ENCODE measurements at places on chromosomes 7 and 10.

GRCh38 chr7:84446991-84447480 is 252.4 kb upstream of the SEMA3A start:
- no peak for DNase-seq

DNA sequence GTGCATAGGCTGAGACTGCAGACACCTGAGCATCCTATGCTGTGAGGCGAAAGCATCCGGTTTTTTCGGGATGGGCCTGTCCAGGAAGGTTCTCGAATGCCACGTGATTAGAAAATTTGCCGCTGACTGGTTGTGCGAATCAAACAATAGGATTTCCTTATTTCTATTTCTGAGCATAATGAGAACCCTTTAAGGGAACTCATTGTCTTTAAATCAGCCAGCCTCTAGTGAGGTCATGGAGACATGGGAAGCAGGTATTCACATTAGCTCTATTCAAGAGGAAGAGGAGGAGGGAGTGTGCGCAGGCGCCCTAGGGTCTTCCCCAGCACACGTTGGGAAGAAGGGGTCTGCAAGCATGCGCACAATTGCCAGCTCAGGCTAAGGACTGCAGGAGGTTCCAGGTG is 5.6 kb downstream of the GIMAP1 start:
- DNase-seq = no peak

DNA sequence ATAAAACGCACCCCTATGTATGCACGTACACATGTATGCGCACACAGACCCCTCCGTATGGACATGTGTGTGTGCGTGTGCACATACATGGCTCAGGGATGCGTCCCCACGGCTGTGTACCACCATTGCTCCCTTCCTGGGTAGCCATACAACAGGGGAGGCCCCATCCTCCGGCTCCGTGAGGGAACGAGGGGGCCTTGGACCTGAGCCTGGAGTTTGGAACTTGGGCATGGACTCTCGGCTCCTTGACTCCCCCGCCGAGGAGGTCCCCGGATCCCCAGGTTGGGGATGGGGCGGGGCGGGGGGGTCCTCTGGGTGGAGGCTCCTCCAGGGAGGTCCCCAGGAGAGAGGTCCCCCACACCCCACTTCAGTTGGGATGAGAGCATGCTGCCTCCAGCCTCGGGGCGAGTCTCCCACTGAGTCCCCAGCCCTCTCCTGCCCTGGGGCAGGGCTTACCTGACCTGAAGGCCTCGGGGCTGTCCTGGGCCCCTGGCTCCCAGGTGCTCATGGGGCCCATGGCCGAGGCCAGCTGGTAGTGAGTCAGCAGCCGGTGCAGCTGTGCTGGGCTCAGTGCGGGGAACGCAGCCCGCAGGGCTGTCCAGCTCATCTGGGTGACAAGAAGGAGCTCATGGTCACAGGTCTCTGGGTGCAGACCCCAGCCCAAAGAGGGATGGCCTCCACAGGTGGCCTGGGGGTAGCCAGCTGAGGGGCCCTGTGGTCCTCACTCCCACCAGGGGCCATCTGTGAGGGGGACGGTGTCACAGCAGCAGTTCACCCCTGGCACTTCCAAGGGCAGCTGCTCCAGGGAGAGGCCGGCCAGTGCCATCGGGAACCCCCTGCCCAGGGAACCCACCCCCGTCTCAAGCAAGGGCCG is 29.9 kb downstream of the AP5Z1 start:
- DNase-seq = no peak

- no peak for DNase-seq
Measured at GRCh38 chr7:28919510-28919909, 38.6 kb downstream of the TRIL start.

GRCh38 chr7:92815412-92815811 is 21.0 kb downstream of the CDK6 start:
- no peak for DNase-seq

DNA sequence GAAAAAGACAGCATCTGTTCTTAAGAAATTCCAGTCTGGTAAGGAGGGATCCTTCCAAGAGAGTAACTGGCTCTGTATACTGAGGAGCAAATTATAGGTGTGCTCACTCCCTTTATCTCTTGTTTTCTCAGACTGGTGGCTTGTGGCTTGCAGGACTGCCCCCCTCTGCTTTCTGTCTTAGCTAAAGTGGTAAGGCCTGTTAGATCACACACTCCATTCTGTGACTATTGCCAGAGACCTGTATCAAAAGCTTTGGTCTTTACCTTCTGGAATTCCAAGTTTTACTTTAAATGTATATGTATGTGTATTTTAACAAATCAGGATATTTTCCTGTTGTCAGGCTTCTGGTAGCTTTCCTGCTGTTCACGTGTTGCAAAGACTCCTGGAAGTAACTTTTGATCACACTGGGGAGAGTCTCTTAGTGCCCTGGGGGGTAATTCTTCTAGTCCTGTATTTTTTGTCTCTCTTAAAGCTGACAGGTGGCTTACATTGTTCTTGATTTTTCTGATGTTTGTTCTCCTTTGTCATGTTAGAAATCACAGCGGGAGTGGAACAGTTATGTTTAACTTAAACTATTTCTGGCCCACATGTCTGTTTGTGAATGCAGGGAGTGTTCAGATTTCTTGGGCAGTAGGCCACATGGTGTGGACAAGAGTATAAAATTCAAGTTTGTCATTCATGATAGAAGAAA is 99.0 kb downstream of the PLPP4 start:
- no peak for DNase-seq

GRCh38 chr7:151175047-151175792 is 7.7 kb upstream of the GBX1 start:
- DNase-seq = no peak

- no peak for DNase-seq
Measured at GRCh38 chr7:16644636-16645592, 640 bp downstream of the ANKMY2 start.

- no peak for DNase-seq
Measured at GRCh38 chr10:1310271-1310789, 254.1 kb downstream of the WDR37 start.

GRCh38 chr7:122518488-122518887 is 180.4 kb downstream of the RNF133 start:
- no peak for DNase-seq

DNA sequence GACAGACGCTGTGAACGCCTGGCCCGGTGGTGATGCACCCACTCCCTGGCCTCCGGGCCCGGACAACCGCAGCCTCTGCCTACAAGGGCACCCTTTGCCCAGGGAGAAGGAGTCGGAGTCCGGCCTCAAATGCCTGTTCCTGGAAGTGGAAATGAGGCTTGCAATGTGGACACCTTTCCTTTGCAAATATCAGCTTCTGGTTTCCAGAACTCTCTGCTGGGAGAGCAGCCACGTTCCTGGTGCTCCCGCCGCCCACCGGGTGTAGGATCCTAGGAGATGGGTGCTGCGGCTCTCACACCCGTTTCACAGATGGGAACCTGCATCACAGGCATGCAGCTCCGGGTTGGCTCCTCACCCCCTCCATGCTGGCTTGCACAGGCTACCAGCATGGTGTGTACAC is 2.9 kb downstream of the FOXL3 start:
- DNase-seq = no peak

DNA sequence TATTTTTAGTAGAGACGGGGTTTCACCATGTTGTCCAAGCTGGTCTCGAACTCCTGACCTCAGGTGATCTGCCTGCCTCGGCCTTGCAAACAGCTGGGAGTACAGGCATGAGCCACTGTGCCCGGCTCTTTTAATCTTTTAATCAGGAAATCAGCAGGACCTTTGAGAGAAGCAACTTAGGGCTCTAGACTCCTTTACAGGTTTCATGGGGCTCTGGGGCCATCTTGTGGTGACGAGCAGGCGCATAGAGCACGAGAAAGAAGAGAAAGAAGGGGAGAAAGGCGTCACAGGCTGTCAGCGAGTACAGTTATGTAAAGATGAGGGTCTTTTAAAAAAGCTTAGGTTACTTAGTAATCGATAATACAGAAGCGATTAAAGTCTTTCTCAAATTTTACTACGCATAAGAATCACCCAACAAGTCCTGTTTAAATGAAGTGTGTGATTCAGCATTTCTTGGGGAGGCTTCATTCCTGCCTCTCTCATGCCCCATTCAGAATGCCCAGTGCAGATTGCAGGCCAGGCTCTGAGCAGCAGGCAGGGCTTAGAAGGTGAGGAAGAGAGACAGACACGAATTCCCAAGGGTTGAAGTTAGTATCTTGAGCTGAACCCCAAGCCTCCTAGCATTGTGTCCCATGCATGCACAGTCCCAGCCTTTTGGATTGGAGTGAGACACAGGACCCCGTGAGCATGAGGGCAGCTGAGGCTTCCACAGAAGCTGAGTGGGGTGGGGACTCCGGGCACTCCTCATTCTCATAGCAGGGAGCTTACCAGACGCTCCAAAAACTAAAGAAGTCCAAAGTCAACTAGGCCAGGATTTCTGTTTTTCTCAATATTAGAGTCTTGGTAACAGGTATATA is 23.6 kb upstream of the PFKP start:
- DNase-seq = peak; percentile 76

- DNase-seq = no peak
Measured at GRCh38 chr10:117275121-117275520, 34.2 kb downstream of the SLC18A2 start.

- DNase-seq = peak; percentile 55
Measured at GRCh38 chr10:35640951-35641675, 983 bp downstream of the FZD8 start.

DNA sequence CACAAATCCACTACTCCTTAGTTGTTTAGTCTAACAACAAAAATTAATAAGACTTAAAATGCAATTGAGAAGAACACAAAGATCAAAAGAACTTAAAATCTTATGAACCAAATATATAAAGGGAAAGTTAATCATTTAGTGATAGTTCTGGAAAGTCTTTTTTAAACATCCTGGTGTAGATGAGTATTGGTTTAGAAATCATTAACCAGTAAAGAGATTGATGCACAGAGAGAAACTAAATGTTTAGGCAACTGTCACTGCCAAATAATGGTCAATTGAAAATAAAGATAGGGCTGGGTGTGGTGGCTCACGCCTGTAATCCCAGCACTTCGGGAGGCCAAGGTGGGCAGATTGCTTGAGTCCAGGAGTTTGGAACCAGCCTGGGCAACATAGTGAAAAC is 44.9 kb downstream of the SP8 start:
- DNase-seq = no peak

DNA sequence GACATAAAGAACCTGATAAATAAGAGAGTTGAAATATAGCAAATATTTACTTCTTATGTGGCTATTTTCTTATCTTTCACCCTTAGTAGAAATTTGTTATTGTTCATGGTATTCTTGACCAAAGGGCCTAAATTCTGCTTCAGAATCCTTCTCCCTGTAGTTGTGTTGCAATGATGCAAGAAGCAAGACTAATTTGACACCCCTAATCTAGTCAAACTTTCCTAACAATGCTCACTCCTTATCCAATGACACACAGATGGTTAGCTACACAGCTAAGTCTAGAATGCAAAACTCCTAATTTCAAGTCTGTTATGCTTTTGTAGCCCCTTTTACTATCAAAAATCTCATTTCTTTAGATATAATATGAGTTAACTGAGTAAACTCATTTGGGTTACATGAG is 56.1 kb downstream of the TWIST1 start:
- no peak for DNase-seq
